ENCODE measurements at places on chromosomes 12 and 14.
A peak's percentile ranks its signal among the peaks of the same experiment; 100 is the strongest.

GRCh38 chr14:26332966-26333365, 264.9 kb downstream of the NOVA1 start:
- DNase-seq = no peak
- no peaks in the 10 kb centered on the region for H3K4me1 ChIP-seq
- H3K36me3 ChIP-seq = no peaks in the 10 kb centered on the region
- H3K27me3 ChIP-seq = peaks cover 6% of the 10 kb centered on the region
- H3K27ac ChIP-seq = no peak overlapping the region
- no peak overlapping the region for H3K4me3 ChIP-seq

DNA sequence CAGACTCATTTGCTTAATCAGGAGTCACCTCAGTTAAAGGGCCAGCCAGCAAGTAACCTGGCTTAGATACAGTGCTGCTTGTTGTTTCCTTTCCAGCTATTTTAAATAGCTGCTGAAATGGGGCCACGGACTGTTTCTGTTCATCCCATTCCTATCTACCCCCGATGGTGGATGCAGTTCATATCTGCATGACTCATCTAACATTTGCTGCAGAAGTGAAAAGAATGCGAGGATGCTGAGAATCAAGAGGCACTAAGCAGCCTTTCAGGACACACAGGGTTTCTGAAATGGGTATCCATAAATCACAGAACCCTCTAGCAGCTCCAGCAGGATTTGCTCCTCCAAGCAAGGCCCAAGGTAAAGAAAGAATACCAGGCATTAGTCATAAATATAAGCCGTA, 60.2 kb upstream of the RTRAF start:
- H3K36me3 ChIP-seq = no peaks in the 10 kb centered on the region
- DNase-seq = no peak
- no peaks in the 10 kb centered on the region for H3K27me3 ChIP-seq
- H3K4me1 ChIP-seq = no peaks in the 10 kb centered on the region
- H3K4me3 ChIP-seq = no peak overlapping the region
- H3K27ac ChIP-seq = no peak overlapping the region

DNA sequence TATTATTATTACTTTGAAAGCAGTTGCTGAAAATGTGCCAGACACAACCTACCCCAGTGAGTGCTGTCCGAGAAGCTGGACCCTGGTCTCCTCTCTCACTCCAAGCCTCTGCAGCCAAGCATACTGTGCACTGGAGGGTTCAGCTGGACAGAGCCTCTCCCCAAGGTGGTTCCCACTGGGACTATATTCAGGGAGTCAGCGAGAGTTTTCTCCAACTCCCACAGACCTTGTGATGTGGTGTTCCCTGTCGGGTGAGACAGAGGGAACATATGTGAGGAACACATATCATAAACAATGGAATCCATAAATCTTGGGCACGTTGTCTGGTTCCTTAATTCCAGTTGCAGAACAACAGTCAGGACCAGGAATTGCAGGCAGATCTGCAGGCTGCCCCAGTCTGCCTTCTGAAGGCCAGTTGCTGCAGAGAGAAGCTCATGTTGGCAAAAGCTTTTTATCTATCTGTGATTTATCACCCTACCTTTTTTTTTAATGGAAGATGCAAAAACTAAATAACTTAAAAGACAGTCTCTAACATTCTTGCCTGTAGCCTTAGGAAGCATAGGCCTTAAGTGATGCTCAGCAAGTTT, 619.8 kb upstream of the TBX3 start:
- no peak for DNase-seq
- H3K4me3 ChIP-seq = no peak overlapping the region
- H3K27me3 ChIP-seq = no peaks in the 10 kb centered on the region
- H3K27ac ChIP-seq = no peak overlapping the region
- H3K36me3 ChIP-seq = no peaks in the 10 kb centered on the region

- peaks cover 6% of the 10 kb centered on the region for H3K4me1 ChIP-seq
- no peak overlapping the region for H3K4me3 ChIP-seq
- H3K36me3 ChIP-seq = peaks cover 30% of the 10 kb centered on the region
- H3K27ac ChIP-seq = no peak overlapping the region
- H3K27me3 ChIP-seq = no peaks in the 10 kb centered on the region
These were observed 30.4 kb downstream of the RAP1B start for GRCh38 chr12:68641138-68641537.

DNA sequence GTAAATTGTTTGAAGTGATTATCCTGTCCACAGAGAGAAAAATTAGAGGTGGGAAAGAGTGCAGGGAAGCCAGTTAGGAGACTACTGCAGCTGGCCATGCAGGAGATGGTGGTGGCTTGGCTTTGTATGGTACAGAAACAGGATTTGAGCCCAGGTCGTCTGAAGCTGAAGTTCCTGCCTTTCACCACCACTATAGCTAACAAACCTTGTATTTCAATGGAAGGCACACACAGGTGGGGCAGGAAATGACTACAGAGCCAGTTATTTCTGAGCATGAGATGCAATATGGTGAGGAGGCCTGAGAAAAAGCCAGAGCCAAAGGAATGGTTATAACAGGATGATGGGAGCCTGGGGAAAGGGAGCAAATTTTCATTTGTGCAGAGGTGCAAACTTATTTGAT, 103.9 kb downstream of the BTG1 start:
- H3K27me3 ChIP-seq = no peaks in the 10 kb centered on the region
- H3K36me3 ChIP-seq = no peaks in the 10 kb centered on the region
- H3K27ac ChIP-seq = peak overlapping the region; percentile 25
- H3K4me3 ChIP-seq = no peak overlapping the region
- DNase-seq = no peak

DNA sequence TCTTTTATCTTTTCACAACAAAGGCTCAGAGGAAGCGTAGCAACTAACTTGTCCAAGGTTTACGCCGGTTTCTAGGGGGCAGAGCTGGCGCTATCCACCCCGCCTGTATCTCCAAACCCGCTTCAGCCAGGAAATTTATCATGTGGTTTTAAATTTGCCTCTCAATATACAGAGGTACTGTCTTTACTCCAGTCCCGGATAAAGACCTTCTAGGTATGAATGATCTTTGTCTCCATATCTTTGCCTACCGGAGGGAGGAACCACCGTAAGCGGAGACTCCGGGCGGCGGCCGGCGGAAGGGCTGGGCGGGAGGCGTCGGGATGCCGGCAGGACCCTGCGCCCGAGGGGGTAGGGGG, 693 bp upstream of the RIMKLB start:
- H3K4me1 ChIP-seq = peaks cover 12% of the 10 kb centered on the region
- H3K27ac ChIP-seq = peak overlapping the region; percentile 71
- H3K36me3 ChIP-seq = no peaks in the 10 kb centered on the region
- no peaks in the 10 kb centered on the region for H3K27me3 ChIP-seq

DNA sequence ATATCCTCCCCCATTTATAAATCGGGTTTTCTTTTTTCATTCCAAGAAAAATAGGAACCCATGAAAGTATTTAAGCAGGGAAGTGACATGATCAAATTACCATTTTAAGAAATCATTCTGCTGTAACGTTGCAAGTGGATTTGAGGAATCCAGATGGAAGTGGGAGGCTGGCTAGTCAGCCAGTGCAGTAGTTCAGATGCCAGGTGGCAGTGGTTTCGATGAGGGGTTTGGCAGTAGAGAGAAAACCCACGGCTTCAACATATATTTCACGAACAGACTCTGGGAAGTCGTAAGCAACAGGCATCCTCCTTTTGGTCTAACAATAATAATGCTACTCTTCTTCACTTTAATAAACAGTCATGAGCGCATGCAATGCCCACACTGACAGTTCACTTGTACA, 25.0 kb downstream of the PDZRN4 start:
- H3K27ac ChIP-seq = no peak overlapping the region
- no peaks in the 10 kb centered on the region for H3K36me3 ChIP-seq
- no peak overlapping the region for H3K4me3 ChIP-seq
- H3K27me3 ChIP-seq = no peaks in the 10 kb centered on the region
- no peak for DNase-seq
- H3K4me1 ChIP-seq = no peaks in the 10 kb centered on the region

DNA sequence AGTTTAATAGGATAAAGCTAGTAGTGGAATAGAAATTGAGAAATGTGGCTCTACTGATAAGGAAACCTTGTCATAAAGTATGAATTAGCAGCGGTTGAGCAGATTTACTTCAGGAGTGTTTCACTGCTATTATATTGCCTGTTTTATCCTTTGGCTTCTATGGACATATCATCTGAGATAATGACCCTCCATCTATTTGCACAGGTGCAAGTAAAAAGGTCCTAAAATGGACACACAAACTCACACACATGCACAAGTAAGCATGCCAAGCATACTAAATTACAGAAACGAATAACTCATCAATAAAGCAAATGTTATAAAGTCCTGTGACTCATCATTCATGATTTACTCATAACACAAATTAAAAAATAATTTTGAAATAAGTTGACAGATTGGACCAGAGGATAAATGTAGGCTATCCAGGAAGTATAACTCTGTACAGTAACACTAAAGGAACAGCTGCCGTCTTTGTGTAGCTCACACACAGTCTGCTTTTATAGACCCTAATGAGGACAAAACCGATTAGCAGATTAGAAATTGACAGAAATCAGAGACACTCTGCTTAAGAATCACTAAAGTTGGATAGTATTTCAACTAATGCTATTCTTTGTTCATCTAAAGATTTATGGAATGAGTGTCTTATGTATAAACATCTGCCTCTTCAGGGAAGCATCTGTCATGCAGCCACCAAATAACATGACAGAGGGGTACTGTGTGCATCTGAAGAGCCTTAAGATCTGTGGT, 73.9 kb downstream of the SYT1 start:
- no peak for DNase-seq
- no peaks in the 10 kb centered on the region for H3K4me1 ChIP-seq
- H3K27me3 ChIP-seq = no peaks in the 10 kb centered on the region
- H3K27ac ChIP-seq = no peak overlapping the region
- H3K36me3 ChIP-seq = no peaks in the 10 kb centered on the region
- H3K4me3 ChIP-seq = no peak overlapping the region

DNA sequence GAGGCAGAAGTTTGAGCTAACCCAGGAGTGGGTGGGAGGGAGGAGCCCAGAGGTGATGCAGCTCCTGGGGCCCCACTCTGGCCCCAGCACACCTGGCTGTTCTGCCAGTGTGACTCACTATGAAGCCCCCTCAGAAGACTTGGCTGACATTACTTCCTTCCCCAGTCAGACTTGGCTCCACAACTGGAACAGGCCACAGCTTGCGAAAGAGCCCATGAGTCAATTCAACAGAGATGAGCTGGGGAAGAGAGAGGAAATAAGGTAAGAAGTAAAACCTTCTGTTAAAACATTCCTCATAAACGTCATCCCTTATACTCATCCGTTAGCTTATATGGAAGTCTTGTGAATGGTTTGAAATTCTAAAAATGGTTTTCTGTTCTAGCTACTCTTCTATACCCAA, 245.9 kb downstream of the ADAMTS20 start:
- no peaks in the 10 kb centered on the region for H3K36me3 ChIP-seq
- peak overlapping the region; percentile 82 for H3K27ac ChIP-seq
- peaks cover 25% of the 10 kb centered on the region for H3K4me1 ChIP-seq
- H3K27me3 ChIP-seq = no peaks in the 10 kb centered on the region
- peak; percentile 87 for DNase-seq
- no peak overlapping the region for H3K4me3 ChIP-seq

DNA sequence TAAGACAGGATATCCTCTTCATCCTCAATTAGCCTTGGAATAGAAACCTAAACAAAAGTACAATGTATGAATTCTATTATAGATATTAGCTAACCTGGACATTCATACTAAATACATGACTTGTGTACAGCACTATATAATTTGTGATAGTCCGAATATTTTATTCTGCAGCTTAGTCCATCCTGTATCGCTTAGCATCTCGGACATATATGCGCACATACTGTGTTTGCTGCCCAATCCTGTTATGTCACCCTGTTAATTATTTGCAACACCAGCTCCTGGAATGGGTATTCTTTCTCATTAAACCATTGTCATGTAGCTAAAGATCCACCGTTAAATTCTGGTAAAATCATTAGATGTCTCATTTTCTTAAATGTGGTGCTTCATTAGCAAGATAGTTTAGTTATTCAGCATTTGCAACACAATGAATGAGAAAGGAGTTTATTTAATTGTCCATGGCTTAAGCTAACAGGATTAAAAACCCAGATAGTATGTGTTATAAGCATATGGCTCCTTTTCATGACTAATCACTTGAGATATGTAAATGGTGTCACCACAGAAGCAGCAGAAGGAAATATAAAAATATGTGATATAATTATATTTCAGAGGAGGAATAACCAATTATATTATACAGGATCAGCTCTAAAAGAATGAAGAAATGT, 156.0 kb upstream of the ARHGAP5 start:
- no peaks in the 10 kb centered on the region for H3K27me3 ChIP-seq
- no peak overlapping the region for H3K4me3 ChIP-seq
- no peak for DNase-seq
- no peak overlapping the region for H3K27ac ChIP-seq
- H3K36me3 ChIP-seq = no peaks in the 10 kb centered on the region
- H3K4me1 ChIP-seq = no peaks in the 10 kb centered on the region

DNA sequence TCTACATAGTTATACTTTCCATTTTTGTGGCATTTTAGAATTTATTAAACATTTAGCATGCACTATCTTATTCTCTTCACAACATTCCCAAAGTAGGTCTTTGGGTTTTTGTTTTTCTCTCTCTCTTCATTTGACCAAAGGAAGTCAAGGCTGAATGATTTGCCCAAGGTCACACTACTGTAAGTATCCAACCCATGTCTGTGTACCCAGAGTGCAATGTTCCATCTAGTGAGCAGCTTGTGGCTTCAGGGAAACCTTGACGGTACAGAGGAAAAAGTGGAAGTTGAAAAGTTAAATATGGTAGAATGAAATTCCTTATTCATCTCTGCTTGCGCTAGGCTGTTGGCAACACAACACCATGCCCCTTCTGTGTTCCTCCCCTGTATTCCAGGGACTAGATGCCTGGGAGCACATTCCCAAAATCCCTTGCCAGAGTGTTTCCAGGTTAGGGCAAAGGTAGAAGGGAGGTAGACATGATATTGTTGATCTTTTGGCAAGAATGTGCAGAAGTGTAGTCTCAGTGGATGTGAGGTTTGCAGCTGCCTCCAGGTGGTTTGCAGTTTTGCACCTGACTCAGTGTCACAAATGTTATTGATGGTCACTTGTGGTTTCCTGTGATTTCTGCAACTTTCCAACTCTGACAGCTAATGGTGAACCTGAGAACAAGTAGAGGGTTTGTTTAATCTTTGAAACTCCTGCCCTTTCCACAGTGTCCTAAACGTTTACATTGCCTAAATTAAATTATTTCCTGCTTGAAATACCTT, 196.7 kb downstream of the RMST start:
- H3K4me3 ChIP-seq = no peak overlapping the region
- no peaks in the 10 kb centered on the region for H3K27me3 ChIP-seq
- H3K4me1 ChIP-seq = no peaks in the 10 kb centered on the region

GRCh38 chr12:111467092-111467856, 61.6 kb downstream of the SH2B3 start:
- H3K27me3 ChIP-seq = no peaks in the 10 kb centered on the region
- peaks cover 4% of the 10 kb centered on the region for H3K4me1 ChIP-seq
- no peak for DNase-seq
- peaks cover 54% of the 10 kb centered on the region for H3K36me3 ChIP-seq

- H3K27ac ChIP-seq = no peak overlapping the region
- no peak overlapping the region for H3K4me3 ChIP-seq
- H3K36me3 ChIP-seq = peaks cover 4% of the 10 kb centered on the region
- DNase-seq = no peak
These were observed 32.4 kb downstream of the BICD1 start for GRCh38 chr12:32139064-32139421.

All from RWPE2 (cell line).